ENCODE measurements at places on chromosomes 3 and 15.

DNA sequence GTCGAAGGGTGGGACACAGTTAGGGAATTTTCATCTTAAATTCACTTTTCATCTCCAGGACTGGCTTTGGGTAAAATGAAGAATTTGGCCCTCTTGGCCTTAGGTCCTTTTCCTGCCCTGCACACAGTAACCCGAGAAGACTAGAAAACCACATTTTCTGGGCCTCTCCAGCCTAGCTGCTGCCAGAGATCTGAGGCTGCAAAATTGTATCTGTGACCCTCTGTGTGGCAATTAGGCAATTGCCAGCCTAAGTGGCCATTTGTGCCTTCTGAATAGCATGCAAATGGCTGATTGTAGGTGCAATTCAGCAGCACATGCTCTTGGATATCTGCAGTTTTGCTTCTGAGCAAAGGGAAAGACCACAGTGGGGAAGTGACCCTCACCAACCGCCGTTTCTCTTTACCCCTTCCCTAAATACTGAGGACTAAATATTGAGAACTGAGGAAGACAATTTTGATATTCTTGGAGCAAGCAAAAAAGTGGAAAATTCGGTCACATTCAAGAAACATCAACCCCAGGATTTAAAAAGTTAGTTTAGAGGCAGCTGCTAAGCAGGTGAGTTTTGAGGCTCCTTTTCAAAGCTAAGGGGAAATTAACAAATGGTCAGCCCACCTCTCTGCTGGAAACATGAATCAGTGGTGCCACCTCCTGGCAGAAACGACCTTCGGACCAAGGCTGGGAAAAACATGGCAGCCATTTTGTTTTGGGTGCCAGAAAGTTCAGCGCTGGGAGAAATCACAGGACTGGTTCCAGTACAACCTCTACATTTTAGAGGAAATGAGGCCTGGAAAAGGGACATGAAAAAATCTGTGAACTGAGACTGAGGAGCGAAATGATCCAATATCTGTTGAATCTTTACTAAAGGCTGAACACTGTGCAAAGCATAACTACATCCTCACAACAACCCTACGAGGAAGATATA lies 56.6 kb upstream of the PRTG start:
- DNase-seq = no peak

GRCh38 chr15:72925661-72926060 lies 126.6 kb upstream of the NEO1 start:
- no peak for DNase-seq

DNA sequence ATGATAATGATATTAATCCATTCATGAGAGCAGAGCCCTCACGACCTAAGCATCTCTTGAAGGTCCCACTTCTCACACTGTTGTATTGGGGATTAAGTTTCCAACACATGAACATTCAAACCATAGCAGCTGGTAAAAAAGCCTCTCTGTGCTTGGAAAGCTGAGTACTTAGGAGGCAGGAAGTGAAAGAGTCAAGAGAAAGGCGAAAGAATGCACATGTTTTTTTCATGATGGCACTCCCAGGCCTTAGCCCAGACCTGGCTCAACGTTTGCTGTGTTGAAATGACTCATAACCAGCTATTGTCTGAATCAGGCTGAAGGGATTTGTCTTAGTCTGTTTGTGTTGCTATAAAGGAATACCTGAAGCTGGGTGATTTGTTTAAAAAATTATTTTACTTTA lies 84.4 kb upstream of the RGMA start:
- peak; percentile 11 for DNase-seq

- no peak for DNase-seq
Observed at GRCh38 chr15:76951220-76951619, 19.7 kb downstream of the RCN2 start.

GRCh38 chr3:182954553-182955235 lies 25.6 kb downstream of the DCUN1D1 start:
- no peak for DNase-seq

- no peak for DNase-seq
Observed at GRCh38 chr3:80618295-80619256, 850.8 kb upstream of the ROBO1 start.

DNA sequence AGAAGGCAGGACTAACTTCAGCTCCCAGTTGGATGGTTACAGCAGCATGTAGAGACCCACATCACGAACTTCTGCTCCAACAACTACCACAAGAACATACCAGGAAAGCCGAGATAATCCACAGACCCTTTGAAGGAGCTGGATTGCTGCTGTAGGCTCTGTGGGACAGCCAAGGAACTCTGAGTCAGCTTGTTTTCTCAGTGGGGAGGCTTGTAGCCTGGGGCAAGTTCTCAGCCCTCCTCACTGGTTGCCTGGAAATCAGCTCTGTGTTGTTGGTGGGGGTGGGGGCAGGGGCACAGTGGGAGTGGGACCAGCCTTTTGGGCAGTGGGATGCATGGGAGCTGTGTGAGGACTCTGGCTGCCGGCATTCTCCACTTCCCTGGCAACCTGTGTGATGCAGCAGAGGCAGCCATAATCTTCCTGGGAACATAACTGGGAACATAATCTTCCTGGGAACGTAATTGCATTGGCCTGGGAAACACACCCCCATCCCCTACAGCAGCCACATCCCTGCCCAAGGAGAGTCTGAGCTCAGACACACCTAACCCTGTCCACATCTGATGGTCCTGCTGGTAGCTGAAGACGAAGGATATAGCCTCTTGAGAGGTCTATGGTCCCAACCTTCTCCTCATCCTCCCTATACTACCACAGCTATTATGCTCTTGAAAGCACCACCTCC lies 153.1 kb downstream of the PEAK1 start:
- peak; percentile 69 for DNase-seq

DNA sequence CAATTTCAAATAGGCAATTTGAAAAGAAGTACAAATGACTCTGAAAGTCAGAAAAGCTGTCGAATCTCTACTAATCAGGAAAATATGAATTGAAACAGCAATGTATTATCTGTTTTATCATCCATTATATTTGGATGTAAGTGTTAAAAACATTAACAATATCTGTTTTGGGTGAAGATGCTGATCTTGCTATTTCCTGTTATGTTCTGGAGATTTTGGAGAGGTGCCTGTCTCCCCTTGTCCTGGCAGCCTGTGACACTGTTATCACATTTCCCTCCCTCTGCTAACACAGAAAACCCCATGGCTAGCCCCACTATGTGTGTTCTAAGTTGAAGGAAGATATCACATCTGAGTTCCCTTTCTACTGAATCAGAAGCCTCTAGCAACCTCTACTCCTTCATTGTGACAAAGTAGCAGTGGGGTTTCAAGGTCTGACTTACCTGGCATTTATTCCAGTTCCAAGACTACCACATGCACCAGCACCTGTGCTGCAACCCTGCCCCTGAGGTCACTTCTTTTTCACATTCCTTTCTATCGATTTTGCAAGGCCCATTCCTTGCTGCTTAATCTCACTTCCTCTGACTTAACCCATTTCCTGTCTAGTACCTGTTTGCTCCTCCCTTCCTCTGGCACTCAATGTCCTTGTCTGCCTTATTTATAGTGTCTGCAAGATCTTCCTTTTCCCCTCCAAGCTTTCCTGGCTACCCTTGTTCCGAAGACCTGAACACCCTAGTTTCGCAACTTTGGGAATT lies 95.5 kb upstream of the COL8A1 start:
- no peak for DNase-seq

- DNase-seq = no peak
Observed at GRCh38 chr3:25648925-25649830, 15.5 kb downstream of the TOP2B start.

DNA sequence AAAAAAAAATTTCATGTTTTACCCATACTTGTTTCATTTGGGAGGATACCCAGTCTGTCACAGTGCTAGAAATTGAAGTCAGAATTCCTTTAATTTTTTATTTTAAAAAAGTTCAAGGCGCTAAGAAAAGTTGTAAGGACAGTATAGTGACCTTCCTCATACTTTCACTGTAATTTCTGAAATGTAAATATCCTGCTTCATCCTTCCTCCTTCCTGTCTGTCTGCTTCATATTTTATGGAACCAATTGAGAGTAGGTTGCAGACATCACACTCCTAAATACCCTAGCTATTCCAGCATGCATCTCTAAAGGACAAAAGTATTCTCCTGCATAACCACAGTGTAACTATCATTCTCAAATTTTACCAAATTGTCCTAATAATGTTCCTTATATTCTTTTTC lies 35.8 kb downstream of the CMTM8 start:
- no peak for DNase-seq

DNA sequence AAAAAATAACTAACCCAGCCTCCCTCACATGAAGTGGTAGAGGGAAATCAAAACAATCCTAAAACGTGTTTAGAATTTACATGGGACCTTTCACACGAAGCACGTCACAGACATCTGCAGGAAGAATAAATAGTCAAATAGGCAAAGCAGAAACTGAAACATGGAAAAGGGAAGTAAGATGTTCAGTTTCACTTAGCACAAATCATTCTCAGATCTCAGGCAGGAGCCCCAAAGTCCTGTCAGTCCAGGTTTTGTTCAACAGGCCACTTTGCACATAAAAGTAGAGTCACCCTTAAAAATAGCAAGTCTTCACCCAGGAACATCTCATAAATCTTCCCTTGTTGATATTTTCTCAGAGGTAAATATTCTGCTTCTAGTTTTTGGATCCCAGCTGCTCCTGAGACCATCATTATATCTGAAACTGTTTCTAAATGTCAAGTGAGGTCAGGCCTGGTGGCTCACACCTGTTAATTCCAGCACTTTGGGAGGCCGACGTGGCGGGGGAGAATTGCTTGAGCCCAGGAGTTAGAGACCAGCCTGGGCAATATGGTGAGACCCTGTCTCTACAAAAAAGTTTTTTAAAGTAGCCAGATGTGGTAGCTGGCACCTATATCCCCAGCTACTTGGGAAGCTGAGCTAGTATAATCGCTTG lies 1.9 kb downstream of the RUBCN start:
- DNase-seq = no peak

- no peak for DNase-seq
Observed at GRCh38 chr3:155688481-155688880, 56.4 kb downstream of the PLCH1 start.

- DNase-seq = no peak
Observed at GRCh38 chr15:33188641-33189257, 5.8 kb downstream of the FMN1 start.

GRCh38 chr15:100245855-100246254 lies 95.9 kb downstream of the ADAMTS17 start:
- no peak for DNase-seq

- no peak for DNase-seq
Observed at GRCh38 chr3:196655496-196655895, 16.0 kb downstream of the NRROS start.

Measured in GM04503 (cell line).